ENCODE measurements at places on chromosomes 7 and 10.

- no peak for DNase-seq
Measured at GRCh38 chr10:117135480-117136140, 2.5 kb downstream of the VAX1 start.

GRCh38 chr7:98205162-98205845 lies 5.9 kb upstream of the BHLHA15 start:
- no peak for DNase-seq

DNA sequence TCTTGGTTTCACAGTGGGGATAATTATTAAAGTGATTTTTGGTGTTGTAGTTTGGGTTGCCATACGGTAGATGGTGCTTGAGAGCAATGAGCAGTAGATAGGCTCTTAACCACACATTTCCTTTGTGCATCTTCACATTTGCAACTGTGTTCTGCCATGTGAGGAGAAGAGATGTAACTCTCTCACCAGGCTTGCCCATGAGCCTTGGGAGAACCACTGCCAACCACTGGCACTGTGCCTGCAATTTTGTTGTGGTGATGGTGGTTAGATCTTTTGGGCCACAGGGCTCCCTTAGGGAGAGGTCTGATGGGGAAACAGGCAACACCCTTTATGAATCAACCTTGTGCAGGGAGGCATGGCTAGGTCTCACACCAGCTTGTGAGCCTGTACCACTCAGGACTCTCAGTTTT lies 204.3 kb downstream of the CCDC7 start:
- peak; percentile 28 for DNase-seq

DNA sequence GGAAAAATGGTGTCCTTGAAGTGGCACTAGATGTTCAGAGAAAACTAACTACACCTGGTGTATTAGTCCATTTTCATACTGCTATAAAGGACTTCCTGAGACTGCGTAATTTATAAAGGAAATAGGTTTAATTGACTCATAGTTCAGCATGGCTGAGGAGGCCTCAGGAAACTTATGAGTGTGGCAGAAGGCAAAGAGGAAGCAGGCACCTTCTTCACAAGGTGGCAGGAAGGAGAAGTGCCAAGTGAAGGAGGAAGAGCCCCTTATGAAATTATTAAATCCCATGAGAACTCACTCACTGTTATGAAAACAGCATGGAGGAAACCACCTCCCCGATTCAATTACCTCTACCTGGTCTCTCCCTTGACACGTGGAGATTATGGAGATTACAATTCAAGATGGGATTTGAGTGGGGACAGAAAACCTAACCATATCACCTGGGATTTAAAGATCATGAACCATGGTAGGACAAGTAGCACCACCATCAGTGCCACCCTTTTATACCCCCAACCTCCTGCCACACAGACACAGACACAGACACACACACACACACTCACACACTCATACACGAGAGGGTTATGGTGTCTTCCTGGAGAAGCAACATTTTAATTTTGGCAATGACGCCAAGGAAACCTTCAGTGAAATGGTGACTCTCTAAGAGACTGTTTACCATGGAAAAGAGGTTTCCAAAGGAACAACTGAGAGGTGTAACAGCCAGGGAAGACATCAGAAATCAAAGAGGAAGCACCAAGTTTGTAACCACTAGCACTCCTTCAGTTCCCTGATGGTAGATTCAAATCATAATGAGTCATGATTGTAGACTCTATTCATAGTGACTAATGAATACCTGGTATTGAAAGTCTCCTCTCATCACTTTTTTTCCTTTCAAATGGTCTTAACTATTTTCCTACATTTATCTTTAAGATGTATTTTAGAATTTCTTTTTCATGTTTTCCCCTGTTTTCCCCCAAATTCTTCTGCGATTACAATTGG lies 41.8 kb upstream of the WNT16 start:
- DNase-seq: no peak

DNA sequence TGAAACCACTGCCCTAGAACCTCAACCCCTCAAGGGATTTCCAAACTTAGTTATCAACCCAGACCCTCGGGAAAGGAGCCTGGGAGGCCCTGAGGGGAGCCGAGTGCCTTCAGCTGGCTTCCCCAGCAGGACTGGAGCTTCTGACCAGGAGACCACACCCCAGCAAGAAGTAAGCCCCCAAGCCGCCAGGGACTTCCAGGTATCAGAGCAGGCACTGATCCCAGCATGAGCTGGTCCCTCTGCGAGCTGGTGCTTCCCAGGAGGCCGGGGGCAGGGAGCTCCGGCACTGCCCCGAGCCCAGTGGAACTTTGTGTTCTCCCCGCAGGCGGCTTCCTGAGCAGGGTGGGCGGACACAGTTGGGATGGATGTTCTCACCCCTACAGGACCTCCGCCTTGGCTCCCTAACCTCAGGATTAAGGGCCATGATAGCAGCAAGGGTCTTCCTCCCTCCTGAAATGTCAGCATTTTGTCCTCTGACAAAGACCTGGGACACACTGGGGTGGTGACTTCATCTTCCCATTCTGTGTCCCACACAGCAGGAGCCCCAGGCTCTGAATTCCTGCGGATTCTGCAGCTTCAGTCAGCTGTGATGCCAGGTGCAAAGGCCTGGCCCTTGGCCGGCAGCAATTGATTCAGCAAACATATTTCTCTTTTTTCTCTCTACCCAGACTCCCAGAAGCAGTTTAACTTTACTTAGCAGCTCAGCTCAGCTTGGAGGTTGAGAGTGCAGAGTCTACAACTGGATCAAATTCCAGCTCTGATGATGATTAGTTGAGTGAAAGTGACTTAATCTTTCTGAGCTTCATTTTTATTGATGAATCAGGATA lies 11.6 kb downstream of the ATP6V0E2 start:
- no peak for DNase-seq

DNA sequence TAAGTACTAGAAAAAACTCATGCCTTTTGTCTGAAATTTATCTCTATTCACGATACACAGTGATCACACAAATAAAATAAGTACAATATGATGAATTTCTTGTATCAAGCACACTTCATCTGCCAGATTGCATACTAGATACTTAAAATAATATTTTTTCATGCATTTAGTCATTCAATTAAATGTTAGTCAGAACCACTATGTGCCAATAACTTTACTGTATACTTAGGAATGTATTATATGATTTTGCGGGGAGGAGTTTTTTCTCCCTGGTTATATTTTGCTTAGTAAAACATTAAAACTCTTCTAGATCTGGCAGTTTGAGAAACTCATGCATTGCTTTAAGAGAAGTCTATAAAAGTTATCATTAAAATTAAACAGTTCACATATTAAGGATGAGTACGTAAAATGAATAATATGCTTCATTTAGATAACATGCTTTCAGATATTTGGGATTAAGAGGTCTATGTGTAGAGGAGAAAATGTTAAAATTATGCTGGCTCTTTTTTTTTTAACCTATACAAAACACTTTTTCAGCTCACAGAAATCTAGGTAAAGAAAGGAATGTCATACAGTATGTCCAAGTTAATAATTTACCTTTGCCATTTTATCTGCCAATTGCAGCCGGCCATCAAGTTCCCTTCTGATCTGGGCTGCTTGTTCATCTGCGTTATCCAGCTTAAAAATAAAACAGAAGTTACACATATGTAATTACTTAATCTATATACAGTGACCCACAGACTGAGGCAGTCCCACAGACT lies 70.1 kb downstream of the RNF133 start:
- no peak for DNase-seq

GRCh38 chr10:101112799-101113594 lies 18.1 kb upstream of the TLX1 start:
- DNase-seq: no peak

DNA sequence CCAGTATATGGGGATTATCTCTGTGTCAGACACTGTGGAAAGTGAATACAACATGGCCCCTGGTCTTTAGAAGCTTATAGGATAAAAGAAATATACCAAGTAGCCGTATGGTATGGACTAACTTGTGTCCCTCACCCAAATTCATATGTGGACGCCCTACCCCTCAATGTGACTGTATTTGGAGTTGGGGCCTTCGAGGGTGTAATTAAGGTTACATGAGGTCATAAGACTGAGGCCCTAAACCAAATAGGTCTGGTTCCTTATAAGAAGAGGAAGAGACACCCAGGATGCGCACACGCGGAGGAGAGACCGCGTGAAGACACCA lies 36.3 kb downstream of the ASB13 start:
- no peak for DNase-seq

GRCh38 chr10:100468322-100468721 lies 5.5 kb downstream of the WNT8B start:
- no peak for DNase-seq

- DNase-seq: no peak
Measured at GRCh38 chr10:131323880-131324279, 12.4 kb upstream of the TCERG1L start.

DNA sequence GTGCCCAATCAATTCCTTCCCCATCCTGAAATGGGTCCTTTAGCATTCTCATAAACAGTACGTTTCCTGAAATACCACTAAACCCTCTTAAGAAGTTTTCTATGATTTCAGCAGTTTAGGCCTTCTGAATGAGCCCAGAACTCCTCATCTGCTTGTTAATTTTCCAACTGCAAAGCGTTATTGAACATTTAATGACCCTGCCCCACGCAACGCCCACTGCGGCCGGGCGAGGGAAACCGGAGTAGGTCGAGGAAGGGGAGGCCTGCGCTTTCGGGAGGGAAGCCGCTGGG lies 608 bp upstream of the UBN2 start:
- DNase-seq: no peak

- DNase-seq: no peak
Measured at GRCh38 chr10:99777918-99778714, 4.3 kb upstream of the ABCC2 start.

DNA sequence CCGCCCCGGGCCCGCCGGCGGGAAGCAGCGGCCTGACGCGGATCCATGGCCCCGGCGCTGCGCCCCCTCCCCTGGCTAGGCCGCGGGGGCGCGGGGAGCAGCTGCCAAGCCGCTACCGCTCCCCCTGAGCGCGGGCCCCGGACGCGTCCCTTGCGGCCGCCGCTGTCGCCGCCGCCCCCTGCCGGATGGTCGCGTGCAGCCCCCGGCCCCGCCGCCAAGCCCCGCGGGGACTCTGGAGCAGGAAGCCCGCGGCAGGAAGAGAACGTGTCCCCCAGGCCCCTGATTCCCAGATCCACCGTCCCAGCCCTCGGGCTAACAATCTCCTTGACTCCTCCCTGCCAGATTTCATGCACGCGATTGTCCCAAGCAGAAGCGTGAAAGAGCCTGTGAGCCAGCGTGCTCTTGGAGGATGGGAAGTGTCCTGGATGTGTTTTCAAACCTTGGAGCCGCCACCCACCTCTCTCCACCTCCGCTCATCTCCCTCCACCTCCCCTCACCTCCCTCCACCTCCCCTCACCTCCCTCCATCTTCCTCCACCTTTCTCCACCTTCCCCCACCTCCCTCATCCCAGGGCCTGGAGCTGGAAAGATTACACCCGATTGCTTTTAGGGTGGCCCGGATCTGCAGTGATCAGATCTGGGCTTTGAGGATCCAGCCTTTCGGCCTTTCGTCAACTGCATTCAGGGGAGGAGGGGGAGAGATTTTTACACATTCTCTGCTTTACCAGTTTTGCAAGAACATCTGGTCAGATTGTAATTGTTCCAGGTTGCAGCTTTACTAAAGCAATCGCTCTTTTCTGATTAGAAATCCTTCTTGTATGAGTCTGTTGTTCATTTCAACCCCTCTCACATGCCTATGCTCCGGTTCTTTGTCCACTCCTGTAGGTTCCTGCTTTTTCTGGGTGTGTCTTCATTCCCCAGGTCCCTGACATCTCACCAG lies 570 bp upstream of the PRTFDC1 start:
- peak; percentile 45 for DNase-seq

DNA sequence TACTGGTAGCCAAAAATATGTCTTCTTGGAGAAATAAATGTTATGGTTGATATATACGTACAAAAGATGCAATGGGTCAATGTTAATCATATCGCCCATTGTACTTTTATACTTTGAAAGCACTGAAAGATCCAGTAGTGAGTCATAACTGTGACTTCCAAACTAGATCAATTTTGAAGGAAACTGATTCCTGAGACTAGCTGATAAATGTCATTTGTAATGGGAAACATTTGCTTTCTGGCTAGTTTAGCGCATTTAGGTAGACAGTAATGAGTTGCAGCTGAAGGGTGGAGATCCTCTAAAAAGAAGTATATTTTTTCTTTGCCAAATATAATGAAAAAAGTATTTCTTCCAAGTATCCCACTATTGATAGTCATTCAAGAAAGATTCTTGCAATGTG lies 53.5 kb upstream of the ARHGAP21 start:
- DNase-seq: no peak

GRCh38 chr7:111126987-111127386 lies 36.1 kb downstream of the LRRN3 start:
- no peak for DNase-seq

GRCh38 chr10:123019941-123020703 lies 11.3 kb downstream of the ACADSB start:
- DNase-seq: no peak

DNA sequence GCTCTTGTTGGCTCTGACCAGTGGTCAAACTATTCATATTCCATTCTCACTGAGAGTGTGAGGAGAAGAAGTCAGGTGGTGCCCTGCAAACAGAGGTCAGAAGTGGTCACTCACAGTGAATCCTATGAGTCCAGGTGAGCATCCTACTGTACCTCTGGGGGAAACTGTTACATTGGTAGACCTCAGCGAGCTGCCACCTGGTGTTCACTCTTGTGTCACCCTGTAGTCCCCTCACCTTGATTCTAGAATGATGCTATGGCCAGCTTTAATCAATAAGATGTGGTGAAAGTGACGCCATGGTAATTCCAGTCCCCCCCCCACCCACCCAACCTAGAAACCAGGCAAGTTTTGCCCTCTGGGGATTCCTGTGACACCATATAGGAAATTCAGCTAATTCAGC lies 1.2 kb upstream of the AMPH start:
- no peak for DNase-seq

DNA sequence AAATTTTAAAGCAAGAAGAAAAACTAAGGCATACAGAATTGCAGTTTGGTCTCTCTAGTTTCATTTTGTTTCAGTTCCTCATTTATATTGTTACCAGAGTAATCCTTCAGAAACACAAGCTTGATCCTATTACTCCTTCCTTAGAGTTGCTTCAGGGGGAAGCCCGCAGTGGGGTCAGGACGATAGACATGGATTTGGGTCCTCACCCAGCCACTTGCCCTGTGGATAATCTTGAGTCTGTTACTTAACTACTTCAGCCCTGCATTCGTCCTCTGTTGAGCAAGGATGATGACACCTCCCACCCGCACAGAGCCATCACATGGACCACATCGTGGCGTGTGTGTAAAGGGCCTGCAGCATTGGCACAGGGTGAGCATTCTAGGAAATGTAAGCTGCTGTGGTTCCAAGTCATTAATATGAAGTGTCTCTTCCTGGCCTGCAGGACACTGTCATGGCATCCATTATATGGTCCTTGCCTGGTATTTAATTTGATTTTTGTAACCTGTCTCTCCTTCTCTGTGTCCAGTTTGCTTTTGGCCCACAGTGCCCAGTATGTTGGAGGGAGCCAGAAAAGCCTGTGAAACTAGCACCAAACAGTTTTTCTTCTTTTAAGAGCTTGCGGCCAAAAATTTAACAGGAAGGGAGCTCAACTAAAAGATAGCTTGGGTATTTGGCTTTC lies 111.2 kb downstream of the EEPD1 start:
- DNase-seq: no peak

- no peak for DNase-seq
Measured at GRCh38 chr10:16652154-16652553, 130.5 kb upstream of the C1QL3 start.

GRCh38 chr7:41886262-41886900 lies 183.5 kb upstream of the INHBA start:
- DNase-seq: no peak

- DNase-seq: no peak
Measured at GRCh38 chr7:106679153-106679931, 18.4 kb upstream of the CCDC71L start.

- no peak for DNase-seq
Measured at GRCh38 chr10:32959006-32959920, 1.2 kb upstream of the ITGB1 start.

GRCh38 chr7:95577137-95577536 lies 19.2 kb downstream of the PDK4 start:
- DNase-seq: no peak

All from CD4-positive, alpha-beta T cell treated with Interleukin-15 for 4 hours (primary cell).